ENCODE measurements at places on chromosomes 16 and 17.
A peak's percentile ranks its signal among the peaks of the same experiment; 100 is the strongest.

GRCh38 chr17:82385559-82386254, 14.1 kb downstream of the UTS2R start:
- DNase-seq = no peak

GRCh38 chr17:5418858-5419355, 555 bp downstream of the NUP88 start:
- no peak for DNase-seq

DNA sequence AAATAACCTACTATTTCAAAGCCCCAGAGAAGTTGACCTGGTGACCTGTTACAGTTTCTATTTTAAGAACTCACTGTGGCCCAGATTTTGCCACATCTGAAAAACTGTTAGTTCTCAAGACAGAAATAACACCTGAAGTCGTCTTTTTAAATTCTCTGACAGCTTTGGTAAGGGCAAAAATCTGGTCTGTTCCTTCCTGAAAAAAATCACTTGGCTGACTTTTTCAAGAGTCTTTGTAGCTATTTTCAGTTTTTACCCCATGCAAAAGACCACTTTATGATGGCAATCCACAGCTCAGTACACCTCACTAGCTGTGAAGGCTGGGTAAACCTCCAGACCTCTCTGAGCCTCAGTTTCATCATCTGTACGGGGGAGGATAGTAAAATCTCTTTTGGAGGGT, 60.7 kb upstream of the SREBF1 start:
- DNase-seq = no peak

DNA sequence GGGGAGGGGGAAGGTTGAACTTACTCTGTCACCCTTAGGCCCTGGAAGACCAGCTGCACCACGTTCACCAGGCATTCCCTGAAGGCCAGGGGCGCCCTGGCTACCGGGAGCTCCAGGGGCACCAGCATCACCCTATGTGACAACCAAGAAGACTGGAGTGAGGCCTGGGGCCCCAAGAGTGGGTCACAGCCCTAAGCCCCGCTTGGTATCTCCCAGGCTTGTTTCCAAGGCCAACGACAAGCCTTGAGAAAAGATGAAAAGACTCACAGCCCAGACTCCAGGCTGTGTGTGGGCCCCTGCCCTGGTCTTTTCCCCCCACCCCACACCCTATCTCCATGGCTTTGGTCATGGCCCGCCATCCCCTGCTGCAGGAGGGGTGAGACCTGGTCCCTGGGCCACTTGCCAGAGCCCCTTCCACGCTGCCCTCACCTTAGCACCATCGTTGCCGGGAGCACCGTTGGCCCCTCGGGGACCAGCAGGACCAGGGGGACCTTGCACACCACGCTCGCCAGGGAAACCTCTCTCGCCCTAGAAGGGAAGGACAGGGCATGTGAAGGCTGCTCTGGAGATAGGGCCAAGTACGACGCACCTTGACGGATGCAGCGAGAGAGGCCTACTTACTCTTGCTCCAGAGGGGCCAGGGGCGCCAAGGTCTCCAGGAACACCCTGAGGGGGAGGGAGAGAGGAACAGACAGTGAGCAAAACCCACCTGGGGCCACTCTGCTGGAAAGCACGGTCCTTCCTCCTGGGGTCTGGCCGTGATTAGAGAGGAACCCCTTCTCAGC, 9.9 kb downstream of the COL1A1 start:
- DNase-seq = no peak

DNA sequence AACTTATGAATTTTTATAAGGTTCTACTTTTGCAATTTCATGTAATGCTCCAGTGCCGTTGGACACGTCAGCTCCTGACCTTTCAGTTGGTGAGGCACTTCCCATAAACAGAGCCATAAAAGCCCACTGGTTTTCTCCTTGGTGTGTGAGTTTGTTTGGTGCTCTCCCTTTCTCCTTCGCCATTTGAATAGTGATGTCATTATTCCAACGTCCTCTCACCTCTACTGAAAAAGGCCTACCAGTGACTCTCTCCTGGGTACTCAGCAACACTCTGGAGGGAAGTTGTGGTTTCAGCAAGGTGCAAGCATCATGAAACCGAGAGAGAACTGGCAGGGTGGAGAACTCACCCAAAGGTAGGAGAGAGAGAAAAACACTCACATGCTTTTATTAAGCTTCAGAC, 29.6 kb upstream of the HNF1B start:
- DNase-seq = no peak

DNA sequence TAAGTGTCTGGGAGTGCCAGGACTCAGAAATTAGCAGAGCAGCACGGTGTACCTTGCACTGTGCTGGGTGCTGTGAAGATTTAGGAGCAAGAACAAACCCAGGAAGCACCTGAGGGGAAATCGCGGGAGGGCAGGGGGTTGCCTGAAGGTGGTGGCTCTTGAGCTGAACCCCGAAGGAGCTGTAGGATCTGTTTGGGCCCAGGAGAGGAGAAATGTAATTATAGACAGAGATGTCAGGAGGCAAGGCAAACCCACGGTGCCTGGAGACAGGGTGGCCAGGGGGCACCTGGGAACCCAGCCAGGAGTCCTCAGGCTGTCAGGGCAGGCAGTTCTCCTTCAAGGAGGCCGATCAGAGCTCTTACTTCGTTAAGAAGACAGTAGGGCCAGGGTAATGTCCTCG, 109.1 kb downstream of the C16orf78 start:
- DNase-seq = no peak

DNA sequence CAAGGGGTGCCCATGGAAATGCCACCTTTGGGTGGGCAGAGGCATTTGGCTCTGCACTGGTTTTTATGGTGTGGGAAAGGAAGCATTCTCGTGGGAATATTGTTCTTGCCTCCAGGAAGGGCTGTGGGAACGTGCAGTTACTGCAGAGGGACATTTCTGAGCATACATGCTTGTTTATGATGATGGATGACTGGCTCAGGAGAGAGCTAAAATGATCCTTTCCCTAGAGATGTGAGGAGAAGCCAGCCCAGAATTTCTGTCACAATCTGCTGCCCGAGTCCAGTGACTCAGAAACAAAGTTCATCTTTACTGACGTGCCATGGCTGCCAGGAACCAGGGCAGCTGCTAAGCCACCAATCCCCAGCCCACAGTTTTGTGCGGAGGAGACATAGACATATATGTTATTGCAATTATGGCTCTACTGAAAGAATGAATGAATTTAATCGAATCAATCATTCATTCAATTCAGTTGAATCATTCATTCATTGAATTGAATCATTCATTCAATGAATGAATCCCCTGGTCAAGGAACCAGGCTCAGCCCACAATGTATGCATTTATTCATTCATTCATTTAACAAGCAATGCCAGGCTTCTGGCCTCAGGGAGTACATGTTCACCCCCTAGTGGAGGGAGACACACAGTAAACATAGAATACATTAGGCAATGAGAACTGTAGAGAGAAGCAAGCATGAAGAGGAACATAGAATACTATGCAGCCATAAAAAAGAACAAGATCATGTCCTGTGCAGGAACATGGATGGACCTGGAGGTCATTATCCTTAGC, 414.4 kb upstream of the HSBP1 start:
- no peak for DNase-seq

- DNase-seq = no peak
These were observed 444.2 kb downstream of the SOX9 start for GRCh38 chr17:72565006-72565405.

DNA sequence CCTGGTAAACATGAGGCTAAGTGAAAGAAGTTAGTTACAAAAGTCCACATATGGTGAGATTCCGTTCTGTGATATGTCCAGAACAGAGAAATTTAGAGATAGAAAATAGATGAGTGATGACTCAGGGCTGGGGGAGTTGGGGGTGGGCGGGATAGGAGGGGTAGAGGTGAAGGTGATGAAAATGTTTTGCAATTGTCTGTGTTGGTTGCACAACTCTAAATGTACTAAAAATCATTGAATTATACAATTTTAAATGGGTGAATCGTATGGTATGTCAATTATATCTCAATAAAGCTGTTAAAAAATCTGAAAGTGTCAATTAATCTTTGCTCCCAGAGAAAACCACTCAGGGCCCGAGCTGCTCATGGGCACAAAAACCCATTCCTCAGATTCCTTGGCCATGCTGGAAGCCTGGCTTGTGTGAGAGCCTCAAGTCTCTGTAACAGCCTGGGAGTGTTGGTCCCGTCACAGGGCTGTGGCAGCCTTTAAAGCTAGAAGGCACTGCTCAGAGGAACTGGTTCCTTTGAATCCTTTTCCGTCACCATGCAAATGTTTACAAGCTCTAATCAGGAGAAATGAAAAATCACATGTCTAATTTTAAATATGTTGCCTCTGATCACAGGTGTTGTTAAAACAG, 225.3 kb downstream of the WWOX start:
- no peak for DNase-seq

GRCh38 chr17:74856112-74856511, 3.6 kb downstream of the GRIN2C start:
- no peak for DNase-seq

DNA sequence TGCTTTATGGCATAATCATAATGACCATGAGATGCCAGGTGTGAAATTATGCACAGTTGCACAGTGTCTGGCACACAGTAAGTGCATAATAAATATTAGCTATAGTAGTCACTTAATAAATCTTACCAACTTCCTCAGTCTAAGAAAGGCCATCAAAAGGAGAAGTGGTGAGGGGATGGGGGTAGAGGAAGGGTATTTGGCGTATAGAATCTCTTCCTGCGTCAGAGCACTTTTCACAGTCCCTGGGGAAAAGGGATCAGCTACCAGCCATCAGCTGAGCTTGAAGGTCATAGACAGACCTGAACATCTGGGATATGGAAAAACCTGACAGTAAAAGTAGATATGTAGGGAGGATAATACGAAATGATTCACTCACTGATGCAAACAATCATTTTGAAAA, 5.8 kb downstream of the CRHR1 start:
- peak; percentile 57 for DNase-seq

- peak; percentile 72 for DNase-seq
These were observed 45.7 kb downstream of the CMTM4 start for GRCh38 chr16:66650707-66651473.

- DNase-seq = no peak
These were observed 11.5 kb downstream of the CDH13 start for GRCh38 chr16:82638095-82638798.

GRCh38 chr17:82021900-82022309, 773 bp downstream of the CENPX start:
- no peak for DNase-seq

- no peak for DNase-seq
These were observed 173.2 kb downstream of the LGALS9B start for GRCh38 chr17:20294120-20294519.

DNA sequence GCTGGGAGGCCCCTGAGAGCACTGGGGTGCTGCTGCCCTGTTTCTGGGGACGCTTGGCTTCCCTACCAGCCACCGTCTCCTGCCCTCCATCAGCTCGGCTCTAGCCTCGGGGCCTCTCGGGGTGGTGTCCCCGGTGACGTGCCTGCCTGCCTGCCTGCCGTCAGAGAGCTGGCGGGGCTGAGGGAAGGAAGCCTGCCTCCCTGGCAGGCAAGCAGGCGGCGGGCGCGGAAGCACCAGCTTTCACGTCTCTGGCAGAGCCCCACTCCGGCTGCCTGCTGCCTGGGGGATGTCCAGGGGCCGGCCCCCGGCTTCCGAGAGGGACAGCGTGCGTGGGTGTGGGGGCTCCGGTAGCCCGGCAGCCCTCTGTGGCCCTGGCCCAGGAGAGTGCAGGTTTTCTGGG, 9.3 kb downstream of the CENPX start:
- no peak for DNase-seq

DNA sequence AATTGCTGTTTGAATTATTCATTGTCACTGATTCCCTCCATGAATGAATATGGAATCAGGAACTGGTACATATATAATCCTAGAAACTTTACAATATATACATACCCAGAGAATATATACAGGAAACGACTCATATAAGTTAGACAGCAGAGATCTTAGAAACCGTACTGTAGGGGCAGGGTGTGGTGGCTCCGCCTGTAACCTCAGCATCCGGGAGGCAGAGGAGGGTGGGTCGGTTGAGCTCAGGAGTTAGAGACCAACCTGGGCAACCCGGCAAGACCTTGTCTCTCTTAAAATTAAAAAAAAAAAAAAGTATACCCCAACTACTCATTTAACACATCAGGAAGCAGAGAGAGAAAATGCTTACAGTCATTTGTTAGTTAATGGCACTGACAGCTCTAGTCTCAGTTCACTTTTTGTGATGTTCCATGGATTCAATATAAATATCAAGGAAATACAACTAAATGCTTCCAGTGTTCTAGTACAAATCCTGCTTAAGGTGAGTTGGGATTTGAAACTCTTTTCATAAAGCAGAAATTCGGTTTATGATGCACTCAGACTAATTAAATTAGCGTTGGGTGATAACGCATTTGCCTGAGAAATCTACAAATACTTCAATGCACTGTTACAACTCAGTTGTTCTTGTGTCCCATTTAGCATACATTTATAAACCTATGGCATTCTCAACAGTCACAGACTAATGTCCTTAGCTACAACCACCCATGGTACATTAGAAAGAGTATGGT, 5.6 kb downstream of the GLG1 start:
- no peak for DNase-seq

DNA sequence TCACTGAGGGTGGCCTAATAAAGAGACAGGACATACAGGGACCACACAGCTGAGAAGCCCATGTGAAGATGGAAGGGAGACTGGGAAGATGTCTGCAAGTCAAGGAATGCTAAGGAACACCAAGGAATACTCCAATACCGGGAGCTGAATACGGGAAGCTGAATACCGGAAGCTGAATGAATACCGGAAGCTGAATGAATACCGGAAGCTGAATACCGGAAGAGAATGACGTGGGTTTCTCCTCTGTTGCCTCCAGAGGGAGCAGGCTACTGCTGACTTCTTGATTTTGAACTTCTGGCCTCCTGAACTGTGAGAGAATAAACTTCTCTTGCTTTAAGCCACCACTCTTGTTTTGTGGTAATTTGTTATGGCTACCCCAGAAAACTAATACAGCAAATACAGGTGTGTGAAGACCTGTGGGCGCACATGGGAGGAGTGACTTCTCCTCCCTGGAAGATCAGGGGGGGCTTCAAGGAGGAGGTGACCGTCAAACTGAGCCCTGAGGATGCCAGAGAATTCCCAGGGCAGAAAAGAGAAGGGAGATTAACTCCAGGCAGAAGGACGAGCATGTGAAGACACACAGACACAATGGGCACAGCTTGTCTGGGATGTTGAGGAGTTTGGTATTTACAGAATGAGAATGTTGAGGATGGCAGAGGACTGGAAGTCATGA, 259.9 kb downstream of the IRF8 start:
- DNase-seq = no peak

GRCh38 chr17:79862771-79863440, 23.7 kb upstream of the CBX4 start:
- DNase-seq = no peak

- DNase-seq = no peak
These were observed 7.3 kb downstream of the VAT1 start for GRCh38 chr17:43014649-43015542.

GRCh38 chr17:18968945-18969887, 17.3 kb downstream of the SLC5A10 start:
- no peak for DNase-seq

GRCh38 chr17:45732926-45733505, 51.1 kb upstream of the CRHR1 start:
- no peak for DNase-seq

DNA sequence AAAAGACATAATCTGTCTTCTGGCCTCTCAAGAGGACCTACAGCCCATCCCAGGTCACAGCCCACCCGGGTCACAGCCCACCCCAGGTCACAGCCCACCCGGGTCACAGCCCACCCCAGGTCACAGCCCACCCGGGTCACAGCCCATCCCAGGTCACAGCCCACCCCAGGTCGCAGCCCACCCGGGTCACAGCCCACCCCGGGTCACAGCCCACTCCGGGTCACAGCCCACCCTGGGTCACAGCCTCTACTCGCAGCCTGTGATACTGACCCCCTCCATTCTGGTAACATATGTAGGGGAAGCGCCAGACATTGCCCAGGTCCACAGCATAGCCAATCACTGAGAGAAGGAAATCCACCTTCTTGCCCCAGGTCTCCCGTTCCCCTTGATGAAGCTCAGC, 14.2 kb downstream of the SLC6A4 start:
- DNase-seq = no peak
